ENCODE measurements at places on chromosomes 7 and 10.

GRCh38 chr10:3887885-3888476 is 103.0 kb upstream of the KLF6 start:
- peak; percentile 41 for DNase-seq

DNA sequence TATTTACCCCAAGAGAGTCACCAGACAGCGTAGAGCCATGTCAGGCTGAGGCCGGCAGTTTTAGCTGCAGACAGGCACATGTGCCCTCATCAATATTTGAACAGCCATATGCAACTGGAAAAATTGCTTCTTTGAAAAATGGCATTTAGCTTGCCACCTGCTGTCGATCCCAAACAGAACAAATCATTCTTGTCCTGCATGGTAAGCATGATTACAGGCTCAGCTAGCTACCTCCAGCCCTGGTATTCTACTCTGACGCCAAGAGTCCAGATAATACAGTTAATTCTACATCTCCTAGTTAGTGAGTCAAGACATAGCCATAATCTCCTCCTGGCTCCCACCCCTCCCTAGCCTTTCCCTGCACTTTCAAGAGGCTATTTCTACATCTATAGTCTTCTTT is 7.7 kb downstream of the CREB3L2 start:
- DNase-seq = no peak

DNA sequence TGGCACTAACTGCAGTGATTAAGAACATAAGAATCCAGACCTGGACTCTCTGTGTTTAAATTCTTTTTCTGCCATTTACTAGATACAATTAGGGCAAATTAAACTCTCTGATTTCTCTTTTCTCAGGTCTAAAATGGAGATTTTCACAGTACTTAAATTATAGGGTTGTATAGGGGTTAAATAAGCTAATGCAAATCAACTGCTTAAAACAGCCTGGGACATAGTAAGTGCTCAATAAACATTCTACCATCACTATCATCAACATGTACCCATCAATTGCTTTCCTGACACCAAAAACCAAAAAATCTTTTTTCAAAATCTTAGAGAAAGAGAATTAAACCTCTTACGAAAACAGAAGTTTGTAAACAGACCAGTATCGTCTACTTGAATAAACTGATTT is 4.5 kb downstream of the ZNF800 start:
- no peak for DNase-seq

DNA sequence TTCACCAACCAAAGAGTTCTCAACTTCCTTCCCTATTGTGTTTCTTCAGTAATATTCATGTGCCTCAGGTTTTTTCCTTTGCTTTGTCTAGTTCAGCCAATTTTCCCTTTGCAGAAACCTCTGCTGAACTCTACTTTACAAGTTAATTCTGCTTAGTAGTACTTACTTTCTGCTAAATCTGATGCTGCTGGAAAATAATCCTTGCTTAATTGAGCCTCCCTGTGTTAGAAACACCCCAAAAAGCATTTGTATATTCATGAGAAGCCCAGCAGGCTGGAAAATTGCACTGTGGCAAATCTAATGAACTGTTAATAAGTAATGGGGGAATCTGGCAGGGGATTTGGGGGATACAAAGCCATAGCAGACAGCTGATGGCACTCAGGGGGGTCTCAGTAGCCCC is 78.5 kb downstream of the CDCA7L start:
- no peak for DNase-seq

DNA sequence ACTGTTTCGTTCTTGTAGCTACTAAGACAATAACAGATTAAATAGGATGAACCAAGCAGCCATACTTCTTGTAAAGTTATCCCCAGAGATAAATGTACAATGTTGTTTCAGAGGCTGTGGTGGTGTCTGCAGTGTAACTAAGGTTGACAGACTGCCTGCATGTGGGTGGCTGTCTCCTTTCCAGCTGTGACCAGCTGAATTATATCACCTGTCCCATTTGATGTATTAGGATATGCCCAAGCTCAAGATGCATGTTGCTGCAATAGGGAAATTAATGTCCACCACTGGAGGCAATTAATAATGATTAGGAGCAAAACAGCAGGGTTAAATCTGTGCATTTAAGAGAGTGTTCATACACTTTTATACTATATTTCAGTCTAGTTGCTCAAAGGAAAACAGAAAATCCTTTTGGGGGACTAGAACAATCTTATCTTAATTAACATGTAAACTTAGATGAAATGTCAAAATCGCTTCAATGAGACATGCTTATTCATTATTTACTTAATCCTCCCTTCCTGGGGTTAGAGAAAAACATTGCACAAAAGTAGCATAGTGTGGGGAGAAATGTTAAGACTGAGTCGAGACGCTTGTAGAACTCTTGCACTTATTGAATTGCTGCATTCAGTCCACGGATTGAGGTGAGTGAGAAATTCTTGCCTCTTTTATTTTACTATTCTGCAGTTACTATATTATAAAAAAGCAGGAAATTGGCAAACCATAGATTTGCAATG is 269.0 kb downstream of the SNX10 start:
- no peak for DNase-seq

GRCh38 chr10:106992055-106992454 is 172.5 kb downstream of the SORCS1 start:
- DNase-seq = no peak

GRCh38 chr7:151934584-151934983 is 21.7 kb upstream of the GALNTL5 start:
- no peak for DNase-seq

- DNase-seq = no peak
These were observed 6.9 kb downstream of the GIMAP5 start for GRCh38 chr7:150744041-150744656.

- no peak for DNase-seq
These were observed 21.5 kb downstream of the RBM33 start for GRCh38 chr7:155665957-155666287.

- no peak for DNase-seq
These were observed 57.9 kb upstream of the TMEM72 start for GRCh38 chr10:44853148-44853734.

- DNase-seq = no peak
These were observed 253.4 kb downstream of the TRIL start for GRCh38 chr7:28704706-28705105.

- DNase-seq = no peak
These were observed 140.3 kb downstream of the MAPK8 start for GRCh38 chr10:48446785-48447184.

DNA sequence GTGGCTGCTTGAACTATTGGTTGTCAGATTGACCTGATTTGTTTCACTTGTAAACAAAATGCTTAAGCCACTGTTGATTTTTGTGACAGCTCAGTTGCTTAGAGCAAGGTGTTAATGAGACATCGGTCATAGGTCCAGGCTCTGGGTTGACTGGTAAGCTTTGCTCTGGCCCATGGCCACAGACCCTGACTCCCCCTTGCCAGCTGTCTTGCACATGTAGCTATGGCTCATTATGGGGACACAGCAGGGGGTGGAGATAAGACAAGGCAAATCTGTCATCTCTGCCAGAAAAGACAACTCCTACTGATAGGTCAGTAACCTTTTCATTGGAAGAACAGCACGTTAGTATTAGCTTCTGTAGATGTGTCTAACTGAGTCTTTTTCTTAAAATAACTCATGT is 95.3 kb downstream of the KAT6B start:
- no peak for DNase-seq

GRCh38 chr10:52758406-52758805 is 14.2 kb downstream of the MBL2 start:
- DNase-seq = no peak

DNA sequence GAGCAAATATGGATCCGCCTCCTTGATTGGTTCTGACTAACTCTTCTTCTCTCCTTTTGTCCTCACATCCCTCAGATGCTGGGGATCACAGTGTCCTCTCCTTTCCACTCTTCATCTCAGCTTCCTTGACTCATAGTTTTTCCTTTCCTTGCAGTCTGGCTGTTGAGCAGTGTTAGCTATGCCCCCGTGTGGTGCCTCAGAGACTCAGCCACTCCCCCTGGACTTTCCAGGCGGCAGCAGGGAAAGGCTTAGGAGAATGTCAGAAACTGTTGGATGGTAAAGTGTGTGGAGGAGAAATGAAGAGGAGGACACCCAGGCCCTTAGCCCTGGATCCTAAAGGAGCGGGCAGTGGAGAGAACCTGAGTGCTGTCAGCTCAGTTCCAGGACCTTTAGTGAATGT is 267.5 kb downstream of the CELF2 start:
- DNase-seq = no peak

DNA sequence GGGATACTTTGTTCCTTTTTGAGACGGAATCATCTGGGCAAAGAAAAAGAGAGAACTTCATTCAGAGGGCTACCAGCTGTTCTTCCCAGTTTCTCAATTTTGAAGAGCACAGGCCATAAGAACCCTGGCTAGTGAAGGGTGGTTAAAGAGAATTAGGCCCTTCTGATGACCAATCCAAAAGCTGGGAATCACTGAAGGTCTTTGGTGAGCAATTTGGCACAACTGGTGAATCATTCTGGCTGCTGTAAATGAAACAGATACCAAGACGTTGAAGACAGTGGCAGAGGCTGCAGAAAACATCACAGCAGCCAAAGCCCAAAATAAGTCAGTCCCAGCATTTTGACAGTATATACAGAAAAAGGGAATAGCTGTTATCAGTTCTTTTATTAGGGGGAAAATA is 5.1 kb downstream of the RAPGEF5 start:
- DNase-seq = no peak

GRCh38 chr7:101125989-101126650 is 784 bp upstream of the SERPINE1 start:
- no peak for DNase-seq

DNA sequence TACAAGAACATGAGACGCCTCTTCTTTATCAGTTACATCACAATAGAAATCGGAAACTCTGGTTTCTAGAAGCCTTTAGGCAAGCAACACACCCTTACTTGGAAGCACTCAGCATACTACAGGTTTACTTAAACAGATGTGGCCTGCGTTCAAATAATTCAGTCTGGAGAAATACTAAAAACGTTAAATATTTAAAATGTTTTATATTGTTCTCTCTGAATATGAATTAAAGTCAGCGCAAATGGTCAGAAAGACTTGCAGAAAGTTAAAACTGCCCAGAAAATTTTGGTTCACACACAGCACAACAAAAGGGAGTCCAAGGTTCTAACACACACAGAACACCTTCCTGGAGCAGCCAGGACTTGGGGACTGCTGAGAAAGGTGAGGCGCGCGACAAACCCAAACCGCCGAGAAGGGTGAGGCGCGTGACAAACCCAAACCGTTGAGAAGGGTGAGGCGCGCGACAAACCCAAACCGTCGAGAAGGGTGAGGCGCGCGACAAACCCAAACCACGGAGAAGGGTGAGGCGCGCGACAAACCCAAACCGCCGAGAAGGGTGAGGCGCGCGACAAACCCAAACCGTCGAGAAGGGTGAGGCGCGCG is 25.8 kb downstream of the ESYT2 start:
- no peak for DNase-seq

- no peak for DNase-seq
These were observed 171.0 kb downstream of the SND1 start for GRCh38 chr7:127822822-127823508.

GRCh38 chr10:104317269-104317710 is 21.0 kb downstream of the ITPRIP start:
- no peak for DNase-seq

GRCh38 chr10:67808704-67809103 is 29.3 kb downstream of the DNAJC12 start:
- DNase-seq = no peak

GRCh38 chr7:85805249-85805648 is 618.4 kb upstream of the SEMA3D start:
- no peak for DNase-seq

DNA sequence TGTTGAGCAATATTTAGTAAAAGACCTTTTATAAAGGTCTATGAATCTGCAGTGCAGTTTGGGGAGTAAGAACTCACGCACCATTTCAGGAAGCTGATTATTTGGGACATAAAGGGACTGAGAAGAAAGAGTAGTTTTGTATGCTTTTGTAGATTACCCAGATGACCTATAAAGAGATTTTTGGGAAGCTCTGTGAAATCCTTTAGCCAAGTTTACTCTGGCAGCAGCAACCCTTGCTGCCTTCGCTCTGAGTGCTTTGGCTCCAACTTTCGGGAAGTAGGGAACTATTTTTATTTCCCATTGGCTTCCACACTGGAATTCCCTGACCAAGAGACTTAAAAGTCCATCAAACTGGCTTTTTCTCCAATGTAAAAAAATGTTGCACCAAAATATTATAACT is 1110.1 kb upstream of the PHF14 start:
- no peak for DNase-seq

GRCh38 chr7:30119890-30120577 is 14.8 kb upstream of the MTURN start:
- no peak for DNase-seq

DNA sequence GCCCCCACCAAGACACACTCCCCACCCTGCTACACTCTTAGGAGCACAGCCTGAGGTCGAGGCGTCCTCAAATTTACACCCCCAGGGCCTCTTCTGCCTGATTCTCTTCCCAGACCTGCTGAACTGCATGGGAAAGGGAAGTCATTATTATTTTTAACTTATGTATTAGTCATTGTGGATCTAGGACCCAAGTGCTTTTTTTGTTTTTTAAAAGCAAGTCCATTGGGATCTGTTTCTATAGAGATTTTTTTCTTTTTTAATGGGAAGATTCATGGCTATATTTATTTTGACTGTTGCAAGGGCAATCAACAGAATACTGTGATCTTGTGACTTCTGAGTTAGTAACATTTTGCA is 203.8 kb downstream of the ZMYND11 start:
- no peak for DNase-seq

- DNase-seq = no peak
These were observed 28.3 kb downstream of the PTPRN2 start for GRCh38 chr7:158559356-158559755.

- no peak for DNase-seq
These were observed 18.1 kb downstream of the HACD1 start for GRCh38 chr10:17599089-17599488.

DNA sequence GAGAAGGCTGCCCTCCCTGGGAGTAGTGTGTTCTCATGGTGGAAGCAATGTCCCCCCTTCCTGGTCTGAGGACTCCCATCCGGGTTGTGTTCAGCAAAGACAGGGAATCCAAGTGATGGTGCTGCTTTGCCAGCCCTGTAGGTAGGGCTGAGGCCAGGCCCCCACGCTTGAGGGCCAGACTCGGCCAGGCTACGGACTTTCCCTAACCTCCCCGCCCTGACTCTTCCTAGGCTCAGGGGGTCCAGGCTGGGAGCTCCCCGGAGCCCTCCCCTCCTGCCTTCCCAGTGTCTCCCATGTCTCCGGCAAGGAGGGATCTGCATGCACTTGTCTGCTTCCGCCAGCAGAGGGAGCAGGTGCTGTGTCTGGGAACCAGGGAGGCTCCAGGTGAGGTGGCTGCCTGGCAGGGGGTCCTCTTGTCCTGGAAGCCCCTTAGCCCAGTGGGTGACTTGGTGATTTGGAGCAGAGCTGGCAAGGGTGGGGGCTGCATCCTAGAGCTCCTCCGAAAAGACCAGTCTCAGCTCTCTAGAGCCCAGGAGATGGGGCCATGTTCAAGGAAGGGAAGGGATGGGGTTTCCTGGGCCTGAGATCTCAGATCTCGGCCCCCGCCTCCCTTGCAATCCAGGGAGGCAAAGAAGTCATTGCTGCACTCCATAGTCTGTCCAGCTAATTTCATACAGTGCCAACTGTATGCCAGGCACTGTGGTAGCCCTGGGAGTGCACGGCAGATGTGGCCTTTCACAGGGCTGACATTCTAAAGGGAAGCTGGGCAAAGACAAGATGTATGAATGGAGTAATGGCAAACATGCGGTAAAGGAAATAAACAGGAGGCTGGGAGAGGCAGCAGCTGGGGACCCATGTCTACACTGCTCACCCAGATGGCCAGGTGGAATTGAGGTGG is 20.3 kb upstream of the SFRP5 start:
- peak; percentile 55 for DNase-seq

Data from activated CD4-positive, alpha-beta T cell treated with anti-CD3 and anti-CD28 coated beads for 1 hour (primary cell).